Aortic smooth muscle cell (primary cell): ENCODE measurements at places on chromosomes 5 and 9. TPM values are rescaled to one million over a fixed set of nuclear protein-coding genes. Genes with fewer than 3 reads are reported as not detected.

The LEAP2 gene
- total RNA-seq: 0.06 and 0.26 TPM in 2 replicates

The FOXD4L5 gene
- total RNA-seq: under 0.01 and 0.06 TPM in 2 replicates

The PAPPA gene
- total RNA-seq: 8.6 and 21.9 TPM in 2 replicates

The ELAVL2 gene
- total RNA-seq: 0.12 and 0.13 TPM in 2 replicates

The SH3PXD2B gene
- total RNA-seq: 23.3 and 25.5 TPM in 2 replicates

The NR2F1-AS1 gene
- total RNA-seq: 9.8 and 14.6 TPM in 2 replicates

The PFDN1 gene
- 37.9 and 43.2 TPM in 2 replicates for total RNA-seq

The TLX3 gene
- not detected in 2 replicates for total RNA-seq

The DELE1 gene
- total RNA-seq: 37.4 and 47.0 TPM in 2 replicates

The BRD9 gene
- 36.7 and 44.0 TPM in 2 replicates for total RNA-seq

The PCDH12 gene
- 1.7 and 3.6 TPM in 2 replicates for total RNA-seq

The GPX3 gene
- 21.5 and 26.4 TPM in 2 replicates for total RNA-seq

The POLR3G gene
- 2.0 and 3.2 TPM in 2 replicates for total RNA-seq

The CAMSAP1 gene
- 15.0 and 17.3 TPM in 2 replicates for total RNA-seq

The LRRC19 gene
- not detected in 2 replicates for total RNA-seq

The AP3S1 gene
- 89.3 and 104 TPM in 2 replicates for total RNA-seq

The SPRY4 gene
- total RNA-seq: 16.5 and 16.8 TPM in 2 replicates

The MSMP gene
- total RNA-seq: 0.31 and 1.6 TPM in 2 replicates

The MARCHF3 gene
- 20.0 and 22.3 TPM in 2 replicates for total RNA-seq

The ZDHHC21 gene
- 11.6 and 12.2 TPM in 2 replicates for total RNA-seq

The SCGB3A2 gene
- not detected in 2 replicates for total RNA-seq

The ANKRD18A gene
- total RNA-seq: 0.06 and 0.13 TPM in 2 replicates

The BTNL3 gene
- not detected in 2 replicates for total RNA-seq

The PCDHA12 gene
- total RNA-seq: under 0.01 and 0.06 TPM in 2 replicates

The ADAMTSL2 gene
- total RNA-seq: 0.06 and 0.79 TPM in 2 replicates

The SLC9A3 gene
- 0.66 and 0.68 TPM in 2 replicates for total RNA-seq

The SNCB gene
- 0.12 and 0.13 TPM in 2 replicates for total RNA-seq

The PCDHGA8 gene
- total RNA-seq: 2.2 and 3.9 TPM in 2 replicates

The MEIKIN gene
- 0.06 TPM in 1 of 2 replicates, not detected in the other for total RNA-seq

The RALGPS1 gene
- 2.4 and 3.2 TPM in 2 replicates for total RNA-seq

The GPRIN1 gene
- total RNA-seq: 2.4 and 3.2 TPM in 2 replicates

The SLC25A48 gene
- total RNA-seq: not detected in 2 replicates

The ABCA1 gene
- total RNA-seq: 43.2 and 55.0 TPM in 2 replicates

The NINJ1 gene
- 19.0 and 23.0 TPM in 2 replicates for total RNA-seq

The OSMR gene
- total RNA-seq: 46.1 and 56.5 TPM in 2 replicates

The MARCOL gene
- total RNA-seq: not detected in 2 replicates

The DDX4 gene
- not detected in 2 replicates for total RNA-seq

The CCDC171 gene
- 2.4 and 2.9 TPM in 2 replicates for total RNA-seq

The FAM221B gene
- total RNA-seq: not detected in 2 replicates

The HEMGN gene
- not detected in 2 replicates for total RNA-seq

The FSTL4 gene
- not detected in 2 replicates for total RNA-seq

The RNF183 gene
- total RNA-seq: not detected in 2 replicates

The RABEPK gene
- 35.4 and 41.2 TPM in 2 replicates for total RNA-seq

The LCN1 gene
- total RNA-seq: not detected in 2 replicates

The NACC2 gene
- 29.2 TPM in 2 replicates for total RNA-seq

The DHX29 gene
- 44.5 and 46.5 TPM in 2 replicates for total RNA-seq

The SLIT3 gene
- 19.6 and 42.5 TPM in 2 replicates for total RNA-seq

The C8G gene
- total RNA-seq: 0.13 and 0.44 TPM in 2 replicates

The MYORG gene
- 0.92 and 1.2 TPM in 2 replicates for total RNA-seq

The PSD2 gene
- total RNA-seq: 0.12 and 0.13 TPM in 2 replicates

The PRRX2 gene
- 29.0 and 32.8 TPM in 2 replicates for total RNA-seq
